ENCODE measurements at places on chromosomes 12 and 14. TPM values are rescaled to one million over a fixed set of nuclear protein-coding genes. Genes with fewer than 3 reads are reported as not detected.

DNA sequence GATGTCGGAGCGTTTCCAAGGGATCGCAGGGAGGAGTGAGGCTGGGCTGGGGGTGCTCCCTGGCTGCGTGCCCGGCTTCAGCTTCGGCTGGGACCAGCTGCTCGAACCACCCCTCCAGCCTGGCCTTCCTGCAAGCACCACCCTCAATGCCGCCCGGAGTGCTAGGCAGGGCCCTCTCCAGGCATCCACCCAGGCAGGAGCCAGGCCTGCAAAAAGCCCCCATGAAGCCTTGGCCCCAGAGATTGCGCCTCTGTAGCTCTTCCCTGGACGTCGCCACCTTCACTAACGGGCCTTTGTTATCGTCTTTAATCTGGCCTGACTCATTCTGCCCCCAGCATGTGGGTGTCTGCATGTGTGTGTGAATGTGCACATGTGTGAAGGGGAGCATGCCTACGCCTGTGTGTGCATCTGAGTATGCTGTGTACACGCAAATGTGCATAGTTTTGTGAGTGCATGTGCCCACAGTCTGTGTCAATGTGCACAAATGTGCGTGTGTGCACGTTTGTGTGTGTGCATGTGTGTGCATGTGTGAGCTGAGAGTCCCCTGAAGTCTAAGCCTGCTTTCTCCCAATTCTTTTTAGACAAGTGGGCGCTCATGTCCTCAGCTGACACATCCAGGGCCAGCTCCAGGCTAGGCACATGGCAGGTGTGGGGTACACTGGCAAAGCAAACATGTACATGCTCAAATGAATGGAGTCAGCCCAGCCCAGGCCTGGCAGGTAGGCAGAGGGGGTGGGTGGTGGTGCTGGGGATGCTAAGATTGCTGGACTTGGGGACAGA, 195.4 kb upstream of the C14orf180 start:
- no peak for DNase-seq

LIN7A gene
- not detected for polyA plus RNA-seq

GRCh38 chr14:50399251-50400032, 2.8 kb upstream of the CDKL1 start:
- DNase-seq, result no peak

ESPL1 gene
- not detected for polyA plus RNA-seq

- DNase-seq, result no peak
Observed at GRCh38 chr12:62654326-62655241, 188.0 kb downstream of the MON2 start.

Measured in CD4-positive, alpha-beta memory T cell (primary cell).